Activated CD8-positive, alpha-beta memory T cell treated with anti-CD3 and anti-CD28 coated beads for 4 hours (primary cell): ENCODE measurements at places on chromosomes 4 and X.

GRCh38 chrX:110180928-110181310, 137.0 kb downstream of the AMMECR1 start:
- DNase-seq = no peak

DNA sequence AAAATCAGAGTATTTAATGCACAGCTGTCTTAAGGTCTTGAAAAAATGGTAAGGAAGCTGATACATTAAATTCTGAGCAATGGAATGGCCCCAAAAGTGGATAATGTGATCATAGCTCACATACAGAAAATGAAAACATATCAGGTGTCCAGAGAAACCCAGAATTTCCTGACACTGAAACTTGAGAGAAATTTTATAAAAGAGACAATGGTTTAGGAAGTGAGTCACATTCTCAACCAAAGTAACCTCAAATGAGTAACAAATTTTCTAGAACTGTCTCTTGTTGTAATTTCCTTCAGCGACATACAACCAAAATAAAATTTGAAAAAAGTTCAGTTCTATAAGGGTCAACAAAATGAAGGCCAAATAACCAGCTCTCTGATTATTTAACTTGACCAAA, 37.4 kb upstream of the PACRGL start:
- DNase-seq = no peak

DNA sequence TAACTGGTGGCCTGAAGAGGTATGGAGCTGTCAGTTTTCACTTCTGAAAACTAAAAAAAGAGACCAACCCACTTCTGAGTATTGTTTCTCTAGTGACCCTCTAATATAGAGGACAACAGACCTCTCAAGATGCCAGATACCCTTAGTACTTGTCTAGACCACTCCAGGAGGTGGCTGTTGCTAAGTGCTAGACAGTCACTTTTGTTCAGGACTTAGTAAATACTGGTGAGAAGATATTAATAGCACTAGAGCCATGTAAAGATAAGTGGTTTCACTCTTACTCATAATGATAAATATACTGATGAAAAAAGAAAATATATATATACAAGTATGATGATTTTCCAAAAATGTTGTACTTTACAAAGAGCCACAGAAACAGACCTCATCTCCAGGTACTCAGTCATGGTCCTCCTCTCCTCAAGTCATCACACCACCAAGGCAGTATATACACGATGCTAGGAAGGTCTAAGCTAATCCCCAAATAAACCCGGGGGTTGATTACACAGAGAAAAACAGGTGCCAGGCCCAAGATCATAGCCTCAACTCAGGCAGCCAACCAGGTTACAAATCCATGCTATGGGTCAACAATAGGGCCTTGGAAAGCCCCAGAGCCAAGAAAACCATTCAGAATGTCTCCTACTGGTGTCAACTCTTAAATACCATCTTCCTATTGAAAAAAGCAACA, 66.9 kb downstream of the ARHGEF9 start:
- no peak for DNase-seq

DNA sequence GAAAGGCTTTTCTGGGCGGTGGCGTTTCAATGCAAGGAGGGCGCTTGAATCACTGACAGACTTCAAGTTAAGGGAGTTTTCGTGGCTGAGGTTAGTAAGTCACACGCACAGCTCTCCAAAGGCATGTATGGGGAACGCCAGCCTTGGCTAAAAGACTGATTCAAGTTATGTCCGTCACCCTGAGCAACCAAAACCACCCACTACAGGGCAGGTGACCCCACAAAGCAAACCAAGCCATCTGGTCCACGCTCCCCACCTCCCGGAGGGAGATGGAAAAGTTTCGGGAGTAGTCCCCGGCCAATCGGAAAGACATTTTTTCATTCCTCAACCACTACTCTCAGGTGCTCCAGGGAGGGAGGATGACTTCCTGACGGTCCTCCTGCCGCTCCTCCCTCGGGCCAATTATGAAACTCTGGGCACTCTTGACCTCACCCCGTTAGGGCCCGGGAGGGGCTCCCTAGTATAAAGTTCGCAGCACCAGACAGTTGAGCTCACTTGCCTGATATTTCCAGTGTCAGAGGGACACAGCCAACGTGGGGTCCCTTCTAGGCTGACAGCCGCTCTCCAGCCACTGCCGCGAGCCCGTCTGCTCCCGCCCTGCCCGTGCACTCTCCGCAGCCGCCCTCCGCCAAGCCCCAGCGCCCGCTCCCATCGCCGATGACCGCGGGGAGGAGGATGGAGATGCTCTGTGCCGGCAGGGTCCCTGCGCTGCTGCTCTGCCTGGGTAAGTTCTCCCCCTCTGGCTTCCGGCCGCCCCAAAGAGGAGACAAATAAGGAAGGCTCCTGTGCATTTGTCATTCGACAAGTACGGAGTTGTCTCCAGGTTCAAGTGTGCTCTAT, at the start of gene EREG:
EREG (plus strand) TSS at position 494 of the 840 bp plus-strand sequence; CDS start at position 658, 164 bp downstream.
- no peak for DNase-seq

- DNase-seq = no peak
Measured at GRCh38 chrX:43018031-43018430, 240.1 kb upstream of the PPP1R2C start.

GRCh38 chr4:86508436-86508835, 85.7 kb upstream of the PTPN13 start:
- DNase-seq = no peak

DNA sequence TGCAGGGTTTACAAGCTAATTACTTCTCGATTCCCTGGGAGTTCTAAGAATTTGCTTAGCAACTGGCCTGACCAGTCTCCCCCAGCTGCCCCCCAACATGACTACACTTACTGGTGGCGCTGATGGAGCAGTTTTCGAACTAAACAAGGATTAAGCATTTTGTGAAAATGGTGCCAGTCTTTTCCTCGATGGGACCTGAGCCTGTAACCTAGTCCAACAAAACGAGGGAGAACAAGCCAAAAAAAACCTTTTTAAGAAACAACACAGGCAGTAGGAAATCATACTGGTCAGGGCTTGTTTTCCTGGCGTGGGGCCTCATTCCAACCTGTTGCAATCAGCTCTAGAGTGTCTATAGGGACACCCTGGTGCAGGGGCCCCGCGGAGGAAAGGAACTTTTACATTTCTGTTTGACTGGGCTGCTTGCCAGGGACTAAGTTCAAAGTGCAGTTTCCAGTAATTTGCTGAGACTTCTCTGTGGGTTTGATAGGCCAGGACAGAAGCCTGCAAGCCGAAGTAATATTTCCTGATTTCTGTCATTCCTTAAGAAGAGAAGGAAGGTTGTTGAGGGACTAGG, 158.7 kb downstream of the SPRY1 start:
- DNase-seq = no peak

GRCh38 chr4:109302361-109303139, at the start of gene COL25A1:
TSS of gene COL25A1 (minus strand) at chr4:109302658.
- DNase-seq = no peak

GRCh38 chr4:117164338-117164737, 79.0 kb upstream of the TRAM1L1 start:
- DNase-seq = no peak

DNA sequence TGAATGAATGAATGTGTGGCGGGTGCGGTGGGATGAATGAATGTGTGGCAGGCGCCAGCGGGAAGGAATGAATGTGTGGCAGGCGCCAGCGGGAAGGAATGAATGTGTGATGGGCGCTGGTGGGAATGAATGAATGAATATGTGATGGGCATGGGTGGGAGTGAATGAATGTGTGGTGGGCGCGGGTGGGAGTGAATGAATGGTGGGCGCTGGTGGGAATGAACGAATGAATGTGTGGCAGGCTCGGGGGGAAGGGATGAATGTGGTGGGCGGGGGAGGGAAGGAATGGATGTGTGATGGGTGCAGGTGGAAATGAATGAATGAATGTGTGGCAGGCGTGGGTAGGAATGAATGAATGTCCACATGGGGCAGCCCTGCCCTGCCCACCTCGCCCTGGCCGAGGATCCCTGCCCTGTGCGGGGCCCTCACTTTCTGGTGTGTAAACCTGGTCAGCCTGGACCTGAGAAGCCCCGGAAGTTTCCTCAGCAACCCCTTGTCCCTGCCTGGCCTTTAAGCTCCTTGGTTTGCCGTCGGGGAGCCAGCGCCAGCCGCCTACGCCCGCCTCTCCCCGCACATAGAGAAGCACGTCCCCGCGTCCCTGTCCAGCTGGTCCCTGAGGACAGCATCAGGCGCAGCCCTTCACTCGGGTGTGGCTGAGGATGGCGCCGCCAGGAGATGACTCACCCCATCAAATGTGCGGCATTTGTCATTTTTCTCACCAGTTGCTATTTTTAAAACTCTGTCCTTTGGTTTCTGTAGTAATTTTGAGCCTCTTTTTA, 112.8 kb upstream of the LRPAP1 start:
- DNase-seq = no peak

- no peak for DNase-seq
Measured at GRCh38 chr4:113270520-113271319, 221.3 kb downstream of the ANK2 start.

GRCh38 chr4:113468165-113469022, 293.1 kb downstream of the CAMK2D start:
- DNase-seq = no peak

- no peak for DNase-seq
Measured at GRCh38 chrX:131306601-131307000, 17.5 kb upstream of the IGSF1 start.

DNA sequence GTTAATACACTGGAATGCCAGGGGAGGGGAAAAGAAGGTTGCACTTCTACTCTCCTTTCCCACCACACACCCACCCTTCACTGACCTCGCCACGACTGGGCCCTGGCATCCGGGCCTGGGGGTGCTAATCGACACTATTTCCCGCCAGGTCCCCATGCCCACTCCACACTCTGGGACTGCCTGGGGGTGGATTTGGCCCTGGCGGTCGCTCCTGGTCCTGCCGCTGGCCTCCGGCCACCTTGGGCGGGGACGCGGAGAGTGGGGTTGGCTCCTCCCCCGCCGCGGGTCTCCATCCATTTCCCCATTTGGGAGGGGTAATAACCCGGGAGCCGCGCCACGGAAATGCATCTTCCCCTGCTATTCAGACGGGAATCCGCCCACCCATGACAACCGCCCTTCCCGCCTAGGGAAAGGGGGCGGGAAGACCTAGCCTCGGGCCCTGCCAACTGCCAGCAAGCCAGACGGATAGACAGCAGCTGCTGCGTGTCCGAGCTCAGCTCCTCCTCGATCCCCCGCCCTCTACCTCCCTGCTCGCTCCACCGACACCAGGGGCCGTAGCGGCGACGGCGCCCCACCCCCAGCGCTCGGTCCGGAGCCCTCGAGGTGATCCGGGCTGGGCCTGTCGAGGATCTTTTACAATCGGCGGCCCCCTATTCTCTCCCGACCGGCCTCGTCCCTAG, 78.1 kb downstream of the RLIM start:
- no peak for DNase-seq

- no peak for DNase-seq
Measured at GRCh38 chrX:40105835-40106675, 8.3 kb upstream of the BCOR start.

- DNase-seq = no peak
Measured at GRCh38 chr4:7209699-7210098, 17.4 kb downstream of the SORCS2 start.

- DNase-seq = no peak
Measured at GRCh38 chr4:3373468-3373867, 68.3 kb upstream of the HGFAC start.

DNA sequence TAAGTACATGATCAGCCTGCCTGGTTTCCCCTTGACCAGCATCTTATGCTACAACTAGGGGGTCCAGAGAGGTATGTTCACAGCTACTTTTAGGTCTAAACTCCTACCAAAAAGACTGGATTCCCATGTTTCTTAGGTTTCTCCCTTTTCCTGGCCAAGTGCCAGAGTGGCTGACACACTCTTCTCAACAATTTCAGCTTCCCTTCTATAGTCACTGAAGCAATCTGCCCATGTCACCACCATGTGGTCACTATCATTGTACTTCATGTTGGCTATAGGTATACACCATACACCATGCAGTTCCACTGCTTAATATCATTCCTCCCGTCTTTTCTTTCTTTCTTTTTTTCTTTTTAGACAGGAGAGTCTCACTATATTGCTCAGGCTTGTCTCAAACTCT, 66.9 kb downstream of the KLHL13 start:
- no peak for DNase-seq

DNA sequence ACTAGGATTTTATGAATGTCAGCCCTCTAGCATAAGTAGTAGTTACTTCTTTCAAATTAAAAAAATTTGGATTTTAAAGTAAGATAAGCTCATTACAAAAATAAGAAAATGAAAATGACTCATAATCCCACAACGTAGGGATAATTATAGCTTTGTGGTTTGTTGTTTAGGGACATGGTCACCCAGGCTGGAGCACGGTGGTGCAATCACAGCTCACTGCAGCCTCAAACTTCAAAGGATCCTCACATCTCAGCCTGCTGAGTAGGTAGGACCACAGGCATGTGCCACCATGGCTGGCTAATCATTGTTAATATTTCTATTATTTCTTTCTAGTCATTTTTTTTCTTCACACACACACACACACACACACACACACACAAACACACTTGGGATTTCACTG, 57.6 kb downstream of the PLAC1 start:
- no peak for DNase-seq

- no peak for DNase-seq
Measured at GRCh38 chr4:99038213-99038612, 42.7 kb downstream of the METAP1 start.

- DNase-seq = no peak
Measured at GRCh38 chr4:81811562-81812293, 340.0 kb upstream of the RASGEF1B start.

- DNase-seq = no peak
Measured at GRCh38 chrX:19064175-19064574, 58.1 kb downstream of the ADGRG2 start.

DNA sequence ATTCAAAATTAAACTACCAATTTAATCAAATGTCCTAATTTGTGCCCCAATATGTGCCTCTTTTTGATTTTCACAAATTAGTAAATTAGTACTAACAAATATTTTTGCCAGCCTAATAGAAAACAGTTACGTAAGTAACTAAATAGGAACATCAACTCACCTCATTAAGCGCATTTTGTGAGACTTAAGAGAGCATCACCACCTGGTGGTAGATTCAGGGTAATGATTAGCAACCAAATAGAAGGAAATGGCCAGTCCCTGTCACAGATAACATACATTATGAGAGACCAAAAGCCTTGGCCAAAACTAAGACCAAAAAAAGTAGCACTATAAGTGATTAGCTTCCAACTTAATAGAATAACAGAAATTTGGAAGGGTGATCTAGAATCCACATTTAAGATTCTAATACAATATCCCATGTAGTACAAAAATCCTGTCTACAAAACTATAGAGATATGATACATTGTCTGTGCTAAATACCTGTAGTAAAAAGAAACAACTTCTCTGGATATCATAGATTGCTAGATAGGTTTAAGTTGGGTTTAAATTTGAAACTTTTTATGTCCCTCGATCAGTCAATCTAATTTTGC, 46.7 kb downstream of the C4orf46 start:
- no peak for DNase-seq
